Lower leg skin (tissue), 4 donors: ENCODE measurements at places on chromosomes 7 and 10. TPM values are rescaled to one million over a fixed set of nuclear protein-coding genes. Genes with fewer than 3 reads are reported as not detected.

PDCD11 gene
- 14.2 TPM for total RNA-seq

LMOD2 gene
- total RNA-seq: not detected

WEE2 gene
- total RNA-seq: not detected

SPOCK2 gene
- 3.9 TPM for total RNA-seq

UFSP1 gene
- 3.9 TPM for total RNA-seq

C10orf95 gene
- 17.3 TPM for total RNA-seq

ARL3 gene
- 2.8 TPM for total RNA-seq

LRRN3 gene
- not detected for total RNA-seq

- peak; percentile 75 for DNase-seq
Measured at GRCh38 chr7:1659696-1660095, 10.4 kb upstream of the ELFN1 start.

GRCh38 chr7:114720725-114721124 lies 201.2 kb upstream of the MDFIC start:
- no peak for DNase-seq

DNA sequence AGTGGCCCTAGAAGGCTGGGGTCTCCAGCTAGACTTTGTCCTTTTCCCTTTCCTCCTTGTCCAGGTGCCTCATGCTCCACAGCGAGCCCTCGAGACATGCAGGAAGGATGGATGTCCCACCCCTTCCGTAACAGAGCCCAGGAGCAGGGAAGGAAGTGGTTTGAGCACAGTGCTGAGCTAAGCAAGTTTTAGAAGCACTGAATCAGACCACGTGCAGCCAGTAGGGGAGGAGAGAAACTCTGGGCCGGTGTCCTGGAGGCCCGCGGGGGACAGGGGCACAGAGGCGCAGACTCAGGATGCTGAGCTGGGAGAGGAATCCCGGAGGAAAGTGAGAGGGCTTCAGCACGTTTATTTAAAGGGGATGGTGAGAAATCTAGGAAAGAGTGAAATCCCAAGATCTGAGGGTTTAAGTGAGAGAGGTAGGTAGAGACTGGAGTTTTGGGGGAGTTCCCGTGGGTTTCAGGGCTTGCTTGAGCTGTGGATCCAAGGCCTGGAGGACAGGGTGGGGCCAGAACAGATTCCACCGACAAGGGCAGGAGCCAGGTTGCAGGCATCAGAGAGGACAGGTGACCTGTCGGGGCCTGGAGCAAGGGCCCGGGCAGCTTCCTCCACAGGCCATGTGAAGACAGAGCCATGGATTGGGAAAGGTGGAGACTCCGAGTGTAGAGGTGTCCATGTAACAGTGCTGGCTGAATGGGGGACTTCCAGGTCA lies 4.4 kb upstream of the IRF5 start:
- peak; percentile 47 for DNase-seq

- no peak for DNase-seq
Measured at GRCh38 chr10:97338041-97338440, 3.5 kb upstream of the FRAT2 start.

DNA sequence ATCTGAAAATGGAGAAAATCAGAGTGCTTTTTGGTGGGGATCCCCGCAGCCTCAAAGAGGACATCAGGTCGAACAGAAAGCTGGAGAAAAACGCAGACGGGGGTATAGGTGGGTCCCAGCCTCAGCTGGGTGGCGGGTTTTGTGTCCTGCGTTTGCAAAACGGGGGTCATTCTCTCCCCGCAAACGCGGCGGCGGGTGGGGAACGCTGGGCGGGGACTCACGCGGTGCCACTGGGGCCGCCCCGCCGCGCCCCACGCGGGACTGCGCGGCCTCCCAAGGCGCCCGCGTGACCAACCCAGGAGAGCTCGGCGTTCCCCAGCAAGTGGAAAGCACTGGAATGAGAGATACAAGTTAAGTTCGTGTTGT lies 806 bp upstream of the VIPR2 start:
- no peak for DNase-seq

DNA sequence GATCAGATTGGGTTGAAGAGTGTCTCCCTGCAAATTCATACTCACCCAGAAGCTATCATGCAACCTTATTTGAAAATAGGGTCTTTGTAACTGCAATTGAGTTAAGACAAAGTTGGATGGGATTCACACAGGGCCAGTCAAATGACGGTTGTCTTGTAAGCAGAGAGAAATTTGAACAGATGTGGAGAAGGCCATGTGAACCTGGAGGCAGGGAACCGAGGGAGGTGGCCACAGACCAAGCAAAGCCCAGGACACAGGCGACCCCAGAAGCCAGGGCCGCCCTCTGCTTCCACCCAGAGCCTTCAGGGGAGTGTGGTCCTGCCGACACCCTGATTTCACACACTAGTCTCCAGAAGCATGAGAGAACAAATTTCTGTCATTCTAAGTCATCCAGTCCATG lies 140.8 kb downstream of the SFMBT2 start:
- DNase-seq: no peak

DNA sequence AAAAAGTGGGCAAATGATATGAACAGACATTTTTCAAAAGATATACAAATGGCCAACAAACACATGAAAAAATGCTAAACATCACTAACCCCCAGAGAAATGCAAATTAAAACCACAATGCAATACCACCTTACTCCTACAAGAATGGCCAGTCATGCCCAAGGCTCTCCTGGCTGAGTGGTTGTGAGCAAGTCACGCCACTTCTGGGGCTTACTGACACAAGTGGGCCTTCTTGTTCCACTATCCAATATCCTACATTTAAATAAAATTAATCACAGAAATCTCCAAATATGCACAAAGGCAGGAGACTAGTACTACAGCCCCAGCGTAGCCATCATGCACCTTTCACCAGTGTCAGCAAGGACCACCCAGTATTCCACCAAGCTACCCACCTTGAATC lies 181.9 kb downstream of the TNS3 start:
- peak; percentile 70 for DNase-seq

DNA sequence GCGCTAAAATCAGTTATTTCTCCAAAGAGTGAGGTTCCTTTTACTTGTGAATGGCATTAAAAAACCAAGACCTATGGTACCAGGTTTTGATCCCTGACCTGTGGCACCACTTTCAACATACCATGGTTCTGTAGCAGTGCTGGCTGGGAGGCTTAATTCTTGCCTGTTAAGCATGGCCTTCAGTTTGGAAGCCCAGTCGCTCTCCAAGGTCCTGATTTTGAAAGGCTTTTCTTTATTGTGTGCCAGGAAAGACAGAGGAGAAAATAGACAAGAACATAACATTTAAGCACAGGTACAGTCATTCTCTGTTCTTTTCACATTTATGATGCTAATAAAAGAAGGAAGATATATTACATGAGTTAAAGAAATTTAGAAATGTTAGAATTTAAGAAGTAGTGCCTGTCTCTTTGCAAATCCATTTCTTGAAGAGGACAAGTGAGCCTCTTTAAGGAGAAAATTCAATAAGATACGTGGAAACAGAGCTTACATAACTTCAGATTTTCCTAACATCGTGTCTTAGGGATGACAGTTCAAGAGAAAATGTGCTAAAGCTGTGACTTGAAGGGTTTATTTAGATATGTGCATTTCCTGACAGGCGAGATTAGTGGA lies 357.6 kb downstream of the DPP6 start:
- no peak for DNase-seq

GRCh38 chr7:111753968-111754367 lies 191.7 kb upstream of the IMMP2L start:
- no peak for DNase-seq

GRCh38 chr7:90723233-90723632 lies 127.1 kb downstream of the CDK14 start:
- DNase-seq: no peak

- no peak for DNase-seq
Measured at GRCh38 chr7:122219253-122219865, 75.3 kb upstream of the AASS start.

- no peak for DNase-seq
Measured at GRCh38 chr7:91342346-91342745, 78.1 kb downstream of the FZD1 start.

DNA sequence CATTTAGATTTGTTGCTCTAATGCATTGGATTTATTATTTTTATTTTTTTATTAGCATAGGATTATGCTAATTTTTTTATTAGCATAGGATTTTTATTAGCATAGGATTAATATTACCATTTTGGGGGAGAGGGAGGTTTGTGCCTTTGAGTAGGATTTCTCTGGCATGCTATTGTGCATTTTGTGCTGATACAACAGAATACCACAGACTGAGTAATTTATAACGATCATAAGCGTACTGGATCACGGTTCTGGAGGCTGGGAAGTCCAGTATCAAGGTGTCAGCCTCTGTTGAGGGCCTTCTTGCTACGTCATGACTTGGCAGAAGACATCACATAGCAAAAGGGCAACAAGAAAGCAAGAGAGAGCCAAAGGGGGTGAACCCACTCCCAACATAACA lies 187.5 kb downstream of the XPNPEP1 start:
- no peak for DNase-seq

DNA sequence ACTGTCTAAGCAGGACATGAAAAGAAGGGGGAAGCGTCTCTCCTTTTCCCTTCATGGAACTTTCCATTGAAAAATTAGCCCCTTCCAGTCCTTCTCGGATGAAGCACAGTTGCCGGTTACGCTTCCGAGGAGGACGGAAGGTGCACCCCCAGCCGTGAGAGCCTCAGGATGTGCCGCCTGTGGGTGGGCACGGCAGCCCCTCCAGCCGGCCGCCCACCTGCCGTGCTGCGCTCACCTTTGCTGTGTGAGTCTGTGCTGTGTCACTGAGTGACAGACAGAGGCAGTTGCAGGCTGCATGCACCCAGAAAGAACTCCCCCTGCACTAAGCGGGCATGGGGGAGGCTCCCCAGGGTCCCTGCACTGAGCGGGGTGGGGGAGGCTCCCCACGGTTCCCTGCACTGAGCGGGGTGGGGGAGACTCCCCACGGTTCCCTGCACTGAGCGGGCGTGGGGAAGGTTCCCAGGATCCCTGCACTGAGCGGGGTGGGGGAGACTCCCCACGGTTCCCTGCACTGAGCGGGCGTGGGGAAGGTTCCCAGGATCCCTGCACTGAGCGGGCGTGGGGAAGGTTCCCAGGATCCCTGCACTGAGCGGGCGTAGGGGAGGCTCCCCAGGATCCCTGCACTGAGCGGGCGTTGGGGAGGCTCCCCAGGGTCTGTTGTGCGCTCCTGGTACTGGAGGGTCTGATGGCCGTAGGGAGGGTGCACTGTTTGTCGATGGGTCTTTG lies 74.2 kb downstream of the DNAJB6 start:
- DNase-seq: no peak

- no peak for DNase-seq
Measured at GRCh38 chr10:71486484-71487114, 89.9 kb downstream of the CDH23 start.

GRCh38 chr7:11636274-11636673 lies 195.7 kb downstream of the THSD7A start:
- peak; percentile 76 for DNase-seq

DNA sequence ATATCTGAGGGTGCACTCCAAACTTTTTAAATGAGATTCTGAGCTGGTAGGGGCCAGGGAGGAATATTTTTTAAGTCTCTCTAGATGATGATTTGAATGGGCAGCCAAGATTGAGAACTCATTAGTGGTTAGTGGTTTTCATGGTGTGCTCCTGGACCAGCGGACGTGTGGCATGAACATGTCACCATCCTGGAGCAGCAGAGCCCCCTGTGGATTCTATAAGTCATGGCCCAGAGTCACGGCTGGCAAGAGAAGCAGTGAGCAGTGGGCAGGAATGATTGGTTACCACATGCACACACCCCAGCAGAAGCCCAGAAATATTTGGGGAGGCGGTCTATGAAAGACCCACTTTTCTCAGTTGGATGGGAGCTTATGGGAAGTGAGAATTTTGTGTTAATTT lies 21.2 kb upstream of the UCN3 start:
- DNase-seq: no peak

- DNase-seq: no peak
Measured at GRCh38 chr10:26064106-26064505, 130.1 kb downstream of the MYO3A start.

DNA sequence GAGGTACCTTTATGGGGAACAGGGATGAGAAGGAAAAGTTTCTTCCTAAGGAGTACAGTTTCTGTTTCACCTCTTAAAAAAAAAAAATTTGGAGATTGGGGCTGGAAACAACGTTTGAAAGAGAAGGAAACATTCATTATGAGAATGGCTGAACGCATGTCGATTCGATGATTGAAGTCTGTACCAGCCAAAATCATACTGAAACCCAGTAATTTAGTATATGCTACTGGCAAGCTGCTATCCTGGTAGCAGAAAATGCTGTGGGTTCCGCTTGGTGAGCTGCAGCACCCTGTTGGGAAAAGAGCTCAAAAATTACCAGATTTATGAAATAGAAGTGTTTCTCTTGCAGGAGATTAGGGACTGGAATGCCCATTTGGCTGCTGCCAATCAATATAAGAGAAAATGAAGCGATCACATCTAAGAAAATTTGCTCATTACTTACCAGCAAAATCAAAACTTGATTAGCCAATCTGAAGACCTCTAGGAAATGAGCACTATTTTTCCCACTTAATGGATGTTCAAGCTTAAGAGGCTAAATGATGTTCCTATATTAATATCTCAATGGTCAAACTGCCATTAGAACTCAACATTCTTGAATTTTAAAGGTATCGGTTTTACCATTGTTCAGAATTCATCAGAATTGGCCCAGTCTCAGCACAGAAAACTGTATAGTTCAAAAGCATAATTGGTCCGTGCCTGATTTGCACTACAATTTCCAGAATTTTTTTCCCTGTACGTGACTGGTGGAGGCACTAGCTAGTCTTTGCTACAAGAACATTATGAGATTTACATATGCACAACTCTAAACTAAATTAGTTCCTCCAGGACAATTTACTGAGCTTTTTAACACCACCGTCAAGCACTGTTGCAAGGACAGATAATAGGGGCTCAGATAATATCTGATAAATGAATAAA lies 1.2 kb upstream of the ITGB1 start:
- DNase-seq: no peak

DNA sequence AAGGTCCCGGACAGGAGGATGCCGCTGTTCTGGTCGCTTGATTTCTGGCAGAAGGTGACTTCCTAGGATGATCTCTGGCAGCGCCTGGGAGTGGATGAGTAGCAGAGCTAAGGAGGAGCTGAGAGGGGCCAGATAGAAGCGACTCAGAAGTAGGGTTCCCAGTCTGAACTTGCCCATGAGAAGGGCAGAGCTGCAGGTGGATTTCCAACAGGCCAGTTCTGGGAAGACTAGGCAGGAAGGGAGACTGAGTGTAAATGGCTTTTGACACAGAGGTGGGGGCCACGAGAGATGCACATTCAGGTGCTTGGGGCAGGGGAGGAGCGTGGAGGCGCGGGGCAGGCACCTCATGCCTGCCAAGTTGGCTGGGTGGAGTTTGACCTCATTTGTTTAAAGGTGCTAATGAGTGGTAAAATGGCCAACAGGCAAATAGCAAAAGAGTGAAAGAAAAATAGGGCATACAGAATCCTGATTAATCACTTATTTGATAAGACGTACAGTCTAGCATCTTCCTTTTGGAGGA lies 58.8 kb downstream of the SHH start:
- DNase-seq: no peak

- no peak for DNase-seq
Measured at GRCh38 chr10:111785921-111786320, 397.6 kb downstream of the GPAM start.

DNA sequence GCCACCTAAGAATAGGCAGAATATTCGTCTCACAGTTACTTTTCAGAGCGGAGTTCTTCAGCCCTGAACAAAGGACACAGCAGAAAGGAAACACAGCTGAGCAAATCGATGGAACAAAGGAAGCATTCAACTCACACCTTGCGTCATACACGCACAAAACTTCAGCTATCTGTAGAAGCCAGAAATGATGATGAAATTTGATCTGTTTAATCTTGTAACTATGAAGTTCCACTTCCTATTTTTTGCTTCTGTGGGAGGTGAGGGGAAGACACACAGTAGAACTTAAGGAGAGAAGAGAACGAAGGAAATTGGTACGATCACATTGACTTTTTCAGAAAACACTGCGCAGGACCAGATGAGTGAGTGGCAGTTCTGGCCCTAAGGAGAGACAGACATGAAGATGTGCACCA lies 26.2 kb downstream of the FAM171A1 start:
- DNase-seq: no peak
